ENCODE measurements at places on chromosomes 13 and 19. TPM values are rescaled to one million over a fixed set of nuclear protein-coding genes. Genes with fewer than 3 reads are reported as not detected.
A peak's percentile ranks its signal among the peaks of the same experiment; 100 is the strongest.

GRCh38 chr13:100392709-100393630, 195.6 kb downstream of the GGACT start:
- H3K4me1 ChIP-seq: no peaks in the 10 kb centered on the region
- H3K4me3 ChIP-seq: no peak overlapping the region
- no peaks in the 10 kb centered on the region for H3K36me3 ChIP-seq
- peak; percentile 85 for DNase-seq
- no peaks in the 10 kb centered on the region for H3K27me3 ChIP-seq

- no peak overlapping the region for H3K27ac ChIP-seq
- no peaks in the 10 kb centered on the region for H3K27me3 ChIP-seq
- no peaks in the 10 kb centered on the region for H3K36me3 ChIP-seq
- no peaks in the 10 kb centered on the region for H3K4me1 ChIP-seq
Observed at GRCh38 chr13:96662036-96662435, 332.2 kb downstream of the OXGR1 start.

DNA sequence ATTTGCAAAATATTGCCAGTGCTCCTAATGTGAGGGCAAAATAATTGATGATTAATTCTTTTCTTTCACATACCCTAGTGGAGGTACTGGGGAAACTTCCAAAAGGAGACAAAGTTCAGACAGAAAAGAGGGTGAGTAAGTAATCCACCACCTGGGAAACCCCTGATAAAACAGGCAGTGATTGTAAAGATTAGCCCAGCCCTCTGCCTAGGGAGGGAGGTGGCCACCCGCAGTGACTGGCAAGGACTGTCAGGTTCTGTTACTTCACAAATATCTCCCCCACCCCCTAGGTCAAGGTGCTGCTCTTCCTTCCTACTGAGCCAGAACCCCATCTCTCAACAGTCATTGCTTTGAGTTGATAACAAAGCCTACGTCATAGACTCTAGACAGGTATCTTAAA, 239.7 kb downstream of the DNAJC15 start:
- no peaks in the 10 kb centered on the region for H3K4me1 ChIP-seq
- no peak overlapping the region for H3K27ac ChIP-seq
- no peak overlapping the region for H3K4me3 ChIP-seq
- no peaks in the 10 kb centered on the region for H3K36me3 ChIP-seq

DNA sequence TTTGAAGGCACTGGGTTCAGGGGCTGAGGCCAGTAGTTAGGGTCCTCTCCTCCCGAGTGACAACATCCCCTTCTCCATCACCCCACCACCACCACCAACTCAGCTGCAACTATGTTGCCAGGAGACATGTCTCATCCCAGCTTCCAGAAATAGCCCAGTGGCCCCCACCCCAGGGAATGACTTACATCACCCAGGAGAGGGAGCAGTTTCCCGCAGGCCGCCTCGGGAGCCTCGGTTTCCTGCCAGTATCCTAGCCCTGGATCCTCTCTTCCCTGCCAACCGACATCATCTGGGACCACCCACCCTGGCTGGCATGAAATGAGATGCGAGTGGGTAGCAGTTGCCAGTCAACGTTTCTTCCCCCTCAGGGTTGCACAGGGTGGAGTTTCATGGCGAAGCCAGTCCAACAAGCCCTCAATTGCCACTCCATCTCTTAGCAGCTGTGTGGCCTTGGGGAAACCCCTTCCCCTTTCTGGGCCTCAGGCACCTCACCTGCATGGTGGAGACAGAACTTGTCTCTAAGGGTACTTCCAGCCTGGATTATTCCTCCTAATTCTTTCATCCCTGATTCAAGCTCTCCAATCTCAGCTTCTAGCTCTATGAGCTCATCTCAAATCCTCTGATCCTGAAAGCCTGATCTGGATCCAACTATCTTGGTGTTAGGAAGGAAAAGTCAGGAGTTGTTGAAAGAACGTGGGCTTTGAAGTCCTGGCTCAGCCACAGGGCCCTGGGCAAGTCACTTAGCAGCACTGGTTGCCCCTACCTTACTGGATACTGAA, 3.9 kb upstream of the GSK3A start:
- H3K4me3 ChIP-seq: no peak overlapping the region
- H3K27ac ChIP-seq: peak overlapping the region; percentile 74
- peak; percentile 85 for DNase-seq
- no peaks in the 10 kb centered on the region for H3K36me3 ChIP-seq

GRCh38 chr19:19943848-19944582, 43.3 kb downstream of the ZNF93 start:
- H3K27me3 ChIP-seq: no peaks in the 10 kb centered on the region
- no peak overlapping the region for H3K27ac ChIP-seq

Gene ZNF132
- 5.4 TPM for total RNA-seq

DNA sequence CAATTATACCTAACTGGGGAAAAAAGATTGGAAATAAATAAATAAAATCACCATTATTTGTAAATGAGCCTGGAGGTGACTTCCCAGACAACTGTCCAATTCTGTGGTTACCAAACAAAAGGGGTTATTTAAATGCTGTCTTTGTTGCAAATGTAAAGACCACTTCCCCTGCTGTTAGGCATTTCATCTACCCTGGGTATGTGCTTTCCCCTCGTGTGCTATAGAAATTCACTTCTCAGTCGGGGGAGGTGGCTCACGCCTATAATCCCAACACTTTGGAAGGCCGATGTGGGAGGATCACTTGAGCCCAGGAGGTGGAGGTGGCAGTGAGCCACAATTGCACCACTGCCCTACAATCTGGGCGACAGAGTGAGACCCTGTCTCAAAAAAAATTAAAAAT, 101.9 kb upstream of the AKAP11 start:
- H3K27ac ChIP-seq: no peak overlapping the region
- no peaks in the 10 kb centered on the region for H3K4me1 ChIP-seq
- no peak for DNase-seq
- no peaks in the 10 kb centered on the region for H3K27me3 ChIP-seq
- no peaks in the 10 kb centered on the region for H3K36me3 ChIP-seq

DNA sequence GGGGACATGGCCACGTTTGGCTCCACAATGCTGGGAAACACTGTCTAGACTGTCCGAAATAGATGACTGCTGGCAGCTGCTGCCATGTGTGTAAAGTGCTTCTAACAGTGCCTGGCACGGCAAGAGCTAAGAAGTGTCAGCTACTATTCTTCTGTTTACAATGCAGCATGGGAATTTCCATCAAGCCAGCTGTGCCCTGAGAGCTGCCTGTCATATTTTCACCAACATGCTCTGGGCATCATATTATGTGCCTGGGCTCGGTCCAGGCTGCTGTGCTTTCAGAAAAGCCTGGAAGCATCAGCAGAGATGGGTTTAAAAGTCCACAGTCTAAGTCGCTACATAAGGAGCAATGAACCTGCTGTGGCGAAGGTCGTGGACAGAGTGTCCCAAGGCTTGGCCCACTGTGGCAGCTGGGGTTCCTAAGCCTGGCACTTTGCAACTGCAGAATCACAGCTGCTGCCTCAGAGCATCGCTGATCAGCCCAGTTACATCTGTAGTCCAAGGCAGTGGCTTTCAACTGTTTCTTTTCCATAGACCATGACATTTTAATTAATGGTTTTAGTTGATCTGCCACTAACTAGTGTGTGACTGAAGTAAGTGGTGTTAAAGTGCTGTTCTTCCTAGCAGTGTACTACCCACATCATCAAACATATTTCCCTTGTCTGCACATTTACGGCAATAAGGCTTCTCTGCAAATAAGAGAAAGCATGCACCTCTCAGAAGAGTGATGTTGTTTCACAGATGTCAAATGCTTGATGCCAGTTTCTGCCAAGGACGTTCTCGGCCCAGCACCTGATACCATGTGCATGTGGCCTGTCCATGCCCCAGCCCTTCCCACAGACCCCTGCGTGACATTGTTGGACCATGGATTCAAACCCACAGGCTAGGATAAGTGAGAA, 95.7 kb upstream of the C1QTNF9B start:
- no peak for DNase-seq
- no peak overlapping the region for H3K27ac ChIP-seq
- H3K4me1 ChIP-seq: no peaks in the 10 kb centered on the region
- H3K27me3 ChIP-seq: no peaks in the 10 kb centered on the region
- H3K36me3 ChIP-seq: no peaks in the 10 kb centered on the region
- no peak overlapping the region for H3K4me3 ChIP-seq

- H3K36me3 ChIP-seq: no peaks in the 10 kb centered on the region
- DNase-seq: no peak
- no peak overlapping the region for H3K4me3 ChIP-seq
- H3K4me1 ChIP-seq: no peaks in the 10 kb centered on the region
- H3K27ac ChIP-seq: no peak overlapping the region
Observed at GRCh38 chr13:73693215-73693614, 441.0 kb downstream of the KLF12 start.

Gene AP1M2
- total RNA-seq: not detected

GRCh38 chr13:43139211-43139610, 115.8 kb downstream of the DNAJC15 start:
- H3K27me3 ChIP-seq: no peaks in the 10 kb centered on the region
- no peak overlapping the region for H3K27ac ChIP-seq
- no peak for DNase-seq
- no peaks in the 10 kb centered on the region for H3K36me3 ChIP-seq

GRCh38 chr13:42946927-42947326, 45.1 kb downstream of the EPSTI1 start:
- DNase-seq: no peak
- H3K36me3 ChIP-seq: no peaks in the 10 kb centered on the region
- H3K4me1 ChIP-seq: no peaks in the 10 kb centered on the region
- H3K27ac ChIP-seq: no peak overlapping the region
- no peak overlapping the region for H3K4me3 ChIP-seq
- no peaks in the 10 kb centered on the region for H3K27me3 ChIP-seq

Gene WDR88
- total RNA-seq: not detected

Gene FXYD7
- 0.83 TPM for total RNA-seq

GRCh38 chr13:52034616-52035226, 10.2 kb downstream of the UTP14C start:
- H3K27me3 ChIP-seq: no peaks in the 10 kb centered on the region
- no peaks in the 10 kb centered on the region for H3K36me3 ChIP-seq
- H3K27ac ChIP-seq: no peak overlapping the region
- H3K4me1 ChIP-seq: no peaks in the 10 kb centered on the region
- H3K4me3 ChIP-seq: no peak overlapping the region

- H3K4me3 ChIP-seq: no peak overlapping the region
- no peak overlapping the region for H3K27ac ChIP-seq
Observed at GRCh38 chr19:8657869-8658268, 27.4 kb downstream of the NFILZ start.

DNA sequence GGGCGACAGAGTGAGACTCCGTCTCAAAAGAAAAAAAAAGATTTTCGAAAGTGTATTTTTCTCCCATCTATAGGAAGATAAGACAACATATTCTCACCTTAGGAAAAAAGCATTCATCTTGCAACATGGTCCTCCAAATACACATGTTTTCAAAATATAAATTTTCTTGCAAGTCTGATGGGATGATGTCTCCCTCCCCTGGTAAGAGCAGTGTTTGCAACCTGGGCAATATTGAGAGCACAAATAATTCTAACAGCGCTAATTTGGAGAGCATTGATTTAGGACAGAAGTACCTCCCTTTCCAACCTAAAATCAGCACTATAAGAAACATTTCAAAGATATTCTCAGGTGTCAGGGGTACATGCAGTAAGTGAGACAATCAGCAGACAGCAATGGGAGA, 61.0 kb upstream of the SHISA2 start:
- no peak overlapping the region for H3K4me3 ChIP-seq
- H3K27me3 ChIP-seq: no peaks in the 10 kb centered on the region
- DNase-seq: no peak
- no peaks in the 10 kb centered on the region for H3K36me3 ChIP-seq
- no peak overlapping the region for H3K27ac ChIP-seq

Gene LGALS4
- 0.51 TPM for total RNA-seq

- H3K4me3 ChIP-seq: no peak overlapping the region
- no peaks in the 10 kb centered on the region for H3K27me3 ChIP-seq
- no peaks in the 10 kb centered on the region for H3K36me3 ChIP-seq
- no peaks in the 10 kb centered on the region for H3K4me1 ChIP-seq
- no peak overlapping the region for H3K27ac ChIP-seq
Observed at GRCh38 chr19:17055636-17056035, 19.6 kb downstream of the HAUS8 start.

Gene LRRC63
- not detected for total RNA-seq

DNA sequence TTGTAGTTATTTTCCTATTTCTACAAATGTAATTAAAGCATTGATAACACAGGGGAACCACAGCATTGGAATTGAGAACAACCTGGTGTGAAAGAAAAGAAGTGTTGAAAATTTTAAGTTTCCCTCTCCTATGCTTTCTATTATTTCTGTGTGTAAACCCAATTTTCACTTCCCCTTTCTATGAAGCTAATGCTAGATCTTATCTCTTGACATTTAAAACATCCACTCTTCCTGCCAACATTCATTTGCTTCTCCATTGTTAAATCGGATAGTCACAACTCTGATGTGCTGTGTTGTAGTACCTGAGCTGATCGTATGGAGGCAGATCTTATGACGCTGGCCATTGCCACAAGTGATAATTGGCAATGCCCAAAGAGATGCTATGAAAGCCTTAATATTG, 203.0 kb downstream of the ITGBL1 start:
- DNase-seq: no peak
- H3K27me3 ChIP-seq: no peaks in the 10 kb centered on the region

- no peak overlapping the region for H3K4me3 ChIP-seq
- H3K27ac ChIP-seq: no peak overlapping the region
- H3K27me3 ChIP-seq: no peaks in the 10 kb centered on the region
- H3K36me3 ChIP-seq: no peaks in the 10 kb centered on the region
Observed at GRCh38 chr13:32542221-32542620, 3.6 kb upstream of the N4BP2L2 start.

Gene PLK5
- not detected for total RNA-seq

- DNase-seq: no peak
- no peaks in the 10 kb centered on the region for H3K27me3 ChIP-seq
- no peaks in the 10 kb centered on the region for H3K4me1 ChIP-seq
- H3K4me3 ChIP-seq: no peak overlapping the region
Observed at GRCh38 chr19:29952177-29952576, 10.1 kb downstream of the URI1 start.

Gene ZNF547
- total RNA-seq: not detected

DNA sequence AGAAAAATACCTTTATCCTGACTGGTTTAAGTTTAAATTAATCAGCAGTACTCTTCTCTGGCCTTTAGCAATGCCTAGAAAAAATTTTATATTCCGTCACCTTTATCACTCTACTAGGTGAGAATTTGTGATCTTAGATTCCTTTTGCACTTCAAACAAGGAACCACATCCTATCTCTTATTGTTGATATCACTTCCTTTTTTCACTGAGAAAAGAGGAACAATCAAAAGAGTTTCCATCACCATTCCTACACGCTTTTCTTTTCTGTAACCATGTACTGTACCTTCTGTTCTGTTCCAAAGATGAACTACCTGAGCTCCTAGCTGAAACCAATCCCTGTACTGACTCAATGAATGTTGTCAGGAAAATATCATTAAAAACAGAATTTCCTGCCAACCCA, 1379.0 kb upstream of the MIR17HG start:
- H3K27me3 ChIP-seq: no peaks in the 10 kb centered on the region
- no peak for DNase-seq
- no peaks in the 10 kb centered on the region for H3K36me3 ChIP-seq
- H3K4me1 ChIP-seq: no peaks in the 10 kb centered on the region
- H3K27ac ChIP-seq: no peak overlapping the region

Gene ANKRD24
- total RNA-seq: 1.2 TPM

Gene MTRF1
- total RNA-seq: 16.4 TPM

Gene PGLYRP1
- not detected for total RNA-seq

Data from uterus (tissue), 4 donors.